ENCODE measurements at places on chromosomes 1 and 21.

- peak; percentile 7 for DNase-seq
Measured at GRCh38 chr1:183635099-183635605, 431 bp downstream of the ARPC5 start.

DNA sequence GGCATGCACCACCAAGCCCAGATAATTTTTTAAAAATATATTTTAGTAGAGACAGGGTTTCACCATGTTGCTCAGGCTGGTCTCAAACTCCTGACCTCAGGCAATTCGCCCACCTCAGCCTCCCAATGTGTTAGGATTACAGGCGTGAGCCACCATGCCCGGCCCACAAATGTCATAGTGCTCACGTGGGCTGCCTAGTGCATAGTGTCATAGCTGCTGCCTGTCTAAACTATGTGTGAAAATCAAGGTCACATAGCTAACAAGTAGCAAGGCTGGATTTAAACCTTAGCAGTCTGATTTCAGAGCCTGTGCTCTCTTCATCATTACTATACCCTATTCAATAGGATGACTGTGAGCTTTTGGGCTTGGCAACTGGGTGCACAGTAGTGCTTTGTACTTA, 10.3 kb downstream of the C1orf141 start:
- no peak for DNase-seq

DNA sequence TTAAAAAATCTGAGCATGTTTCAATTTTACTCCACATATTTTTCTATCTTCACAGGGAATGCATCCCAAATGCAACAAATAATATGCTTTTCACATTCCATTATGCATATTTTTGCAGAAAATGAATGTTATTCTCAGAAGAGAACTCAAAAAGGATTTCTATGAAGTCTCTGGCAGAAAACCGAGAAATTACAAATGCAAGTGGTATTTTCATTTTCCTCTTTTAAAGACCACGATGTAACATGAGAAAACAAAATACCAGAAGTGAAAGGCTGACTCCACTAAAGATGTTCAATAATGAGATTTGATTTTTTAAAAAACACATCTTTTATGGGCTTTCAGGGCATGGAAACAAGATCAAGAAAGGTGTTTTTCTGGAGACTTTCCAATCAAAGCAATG, 5.0 kb upstream of the PDC start:
- DNase-seq = no peak

- DNase-seq = no peak
Measured at GRCh38 chr1:209561532-209561931, 22.0 kb upstream of the CAMK1G start.

- no peak for DNase-seq
Measured at GRCh38 chr1:1067284-1067859, 6.7 kb downstream of the RNF223 start.

GRCh38 chr21:25934771-25935224, 200.0 kb downstream of the GABPA start:
- DNase-seq = no peak

DNA sequence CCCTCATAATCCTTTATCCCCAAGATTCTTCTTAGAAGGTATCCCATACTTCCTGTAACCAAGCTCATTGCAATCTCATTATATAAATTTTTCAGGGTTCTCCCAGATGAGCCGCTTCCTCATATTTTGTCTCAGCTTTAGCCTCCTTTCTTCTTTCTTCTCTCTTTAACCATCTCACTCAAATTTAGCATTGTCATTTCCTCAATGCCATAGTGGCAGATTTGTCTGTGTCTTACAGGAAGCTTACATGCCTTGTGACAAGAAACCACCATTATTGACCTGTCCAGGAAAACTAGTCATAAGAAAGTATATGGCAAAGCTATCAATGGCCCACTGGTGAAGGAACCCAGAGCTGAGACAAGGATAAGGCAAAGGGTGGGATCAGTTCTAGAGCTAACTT, 6.0 kb upstream of the FCRL2 start:
- no peak for DNase-seq

- no peak for DNase-seq
Measured at GRCh38 chr1:111372336-111372965, 55.1 kb downstream of the OVGP1 start.

Data from activated T-helper 1 cell treated with Interleukin-2 at 50 U/mL for 16 hours (primary cell).